CD4-positive, alpha-beta memory T cell (primary cell): ENCODE measurements at places on chromosomes 3 and 15.

- no peak for DNase-seq
Observed at GRCh38 chr15:95580121-95580520, 750.4 kb upstream of the NR2F2 start.

DNA sequence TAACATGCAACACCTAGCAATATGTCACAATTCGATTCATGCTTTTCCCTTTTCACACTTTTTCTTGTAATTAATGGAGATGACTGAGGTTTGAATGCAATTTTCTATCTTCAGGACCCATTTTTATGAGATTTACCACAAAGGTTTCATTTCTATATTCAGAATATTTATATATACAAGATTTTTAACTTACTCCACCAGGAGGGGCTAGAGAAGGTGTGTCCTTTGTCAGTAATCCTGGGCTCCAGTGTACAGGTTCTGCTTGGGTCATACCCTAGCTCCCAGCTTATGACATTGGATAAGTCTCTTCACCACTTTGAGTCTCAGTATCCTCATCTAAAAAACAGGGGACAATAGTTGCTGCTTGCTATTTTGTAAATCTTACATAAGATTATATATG lies 95.7 kb upstream of the SLC24A5 start:
- DNase-seq, result no peak

GRCh38 chr3:3683261-3683660 lies 116.0 kb upstream of the LRRN1 start:
- DNase-seq, result no peak

GRCh38 chr3:12224181-12225147 lies 64.4 kb upstream of the PPARG start:
- DNase-seq, result no peak

- no peak for DNase-seq
Observed at GRCh38 chr3:63193647-63194046, 84.5 kb upstream of the SYNPR start.

DNA sequence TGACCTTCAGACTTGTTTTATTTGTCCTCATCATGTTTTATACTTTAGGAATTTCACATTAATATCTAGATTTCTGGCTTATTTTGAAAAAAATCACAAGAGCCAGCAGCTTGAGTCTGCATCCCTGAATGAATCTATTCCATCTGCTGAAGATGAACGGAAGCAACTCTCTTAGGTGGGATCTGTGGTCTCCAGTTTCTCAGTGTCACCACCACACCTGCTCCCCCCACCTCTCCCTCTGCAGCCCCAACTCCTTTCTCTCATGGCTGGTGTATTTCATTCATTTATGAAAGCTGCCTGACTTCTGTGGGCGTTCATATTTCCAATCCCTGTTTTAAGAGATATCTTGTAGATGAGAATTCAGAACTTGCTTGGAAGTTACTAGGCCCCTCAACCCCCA lies 102.1 kb upstream of the AGBL1 start:
- DNase-seq, result no peak

DNA sequence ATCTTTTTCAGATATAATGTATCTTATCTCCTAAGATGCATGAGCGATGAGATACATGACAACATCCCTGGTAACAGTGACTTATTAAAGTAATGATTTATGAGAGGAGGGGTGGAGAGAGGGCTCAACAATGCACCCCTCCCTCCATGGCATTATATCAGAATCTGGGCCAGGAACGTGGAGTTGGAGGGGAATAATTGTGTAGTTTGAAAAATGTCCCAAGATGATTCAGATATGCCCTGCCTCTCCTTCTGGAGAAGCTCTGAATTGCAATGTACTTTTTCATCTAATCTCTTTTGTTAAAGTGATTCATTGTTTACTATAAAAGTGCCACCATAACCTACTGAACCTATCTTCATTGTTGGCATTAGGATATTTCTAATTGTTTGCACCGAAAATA lies 86.5 kb downstream of the FRMD4B start:
- no peak for DNase-seq

DNA sequence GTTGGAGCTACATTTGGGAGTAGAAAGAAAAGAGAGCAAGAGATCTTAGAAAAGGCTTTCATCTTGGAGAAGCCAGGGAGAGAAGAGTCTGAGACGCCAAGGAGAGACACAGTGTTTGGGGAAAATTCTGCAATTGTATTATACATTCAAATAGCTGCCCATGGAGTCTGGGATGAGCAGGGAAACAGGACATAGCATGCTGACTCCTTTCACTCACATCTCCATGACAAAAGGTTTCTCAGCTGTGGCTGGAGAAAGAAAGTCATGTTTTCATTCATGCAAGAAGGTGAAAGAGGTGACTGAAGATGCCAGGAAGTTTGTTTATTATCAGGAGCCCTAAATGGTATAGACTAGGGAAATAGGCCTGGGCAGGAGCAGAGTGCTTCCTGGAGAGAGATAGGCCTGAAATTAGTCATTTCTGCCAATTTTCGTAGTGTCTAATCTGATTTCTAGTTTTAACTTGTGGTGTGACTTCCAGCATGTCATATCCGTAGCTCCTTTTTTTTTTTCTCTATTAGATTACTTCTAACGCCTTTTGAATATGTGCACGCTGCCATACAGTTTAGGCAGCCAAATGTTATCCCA lies 34.1 kb downstream of the ACP3 start:
- DNase-seq, result no peak

GRCh38 chr15:64990168-64990470 lies 405 bp upstream of the SPG21 start:
- DNase-seq, result no peak

- no peak for DNase-seq
Observed at GRCh38 chr3:24168977-24169376, 223.9 kb downstream of the NR1D2 start.

GRCh38 chr15:65907661-65908060 lies 38.4 kb downstream of the RAB11A start:
- no peak for DNase-seq
